Stimulated activated CD4-positive, alpha-beta T cell treated with anti-CD3 and anti-CD28 coated beads, Interleukin-12 subunit alpha, Interleukin-12 subunit beta, amount 100 ng/mL, for 48 hours (primary cell): ENCODE measurements at places on chromosomes 12 and 14.

DNA sequence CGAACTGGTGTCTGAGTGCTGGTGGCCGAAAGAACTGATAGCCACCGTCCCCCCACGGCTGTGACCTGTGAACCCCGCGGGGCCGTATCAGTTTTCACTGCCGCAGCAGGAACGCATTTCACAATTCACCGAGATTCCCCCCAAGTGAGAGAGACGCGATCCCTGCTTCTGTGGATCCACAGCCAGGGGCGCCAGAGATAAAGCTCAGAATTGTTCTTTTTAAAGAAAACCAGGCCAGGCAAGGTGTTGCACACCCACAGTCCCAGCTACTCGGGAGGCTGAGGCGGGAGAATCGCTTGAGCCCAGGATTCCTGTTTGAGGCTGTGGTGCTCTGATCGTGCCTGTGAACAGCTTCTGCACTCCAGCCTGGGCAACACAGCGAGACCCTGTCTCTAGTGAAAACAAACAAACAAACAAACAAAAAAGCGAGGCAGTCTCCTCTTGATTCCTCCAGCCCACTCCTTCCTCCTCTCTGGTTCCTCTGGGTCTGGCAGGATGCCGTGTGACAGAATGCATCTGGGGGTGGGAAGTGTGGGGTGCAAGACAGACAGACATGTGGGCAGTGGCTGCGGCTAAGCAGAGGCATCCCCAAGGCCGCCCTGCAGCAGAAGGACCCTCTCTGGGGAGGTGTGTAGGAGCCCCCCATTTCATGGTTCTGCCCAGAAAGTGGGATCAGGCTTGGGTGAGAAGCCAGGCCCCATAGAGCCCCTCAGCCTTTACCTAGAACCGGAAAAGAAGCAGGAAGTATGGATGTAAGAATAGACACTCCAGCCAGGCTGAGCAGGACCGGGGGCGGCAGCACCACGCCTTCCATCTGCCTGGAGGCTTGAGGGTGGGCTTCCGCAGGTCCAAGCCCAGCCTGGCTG lies 39.2 kb upstream of the PPP1R13B start:
- DNase-seq: no peak

DNA sequence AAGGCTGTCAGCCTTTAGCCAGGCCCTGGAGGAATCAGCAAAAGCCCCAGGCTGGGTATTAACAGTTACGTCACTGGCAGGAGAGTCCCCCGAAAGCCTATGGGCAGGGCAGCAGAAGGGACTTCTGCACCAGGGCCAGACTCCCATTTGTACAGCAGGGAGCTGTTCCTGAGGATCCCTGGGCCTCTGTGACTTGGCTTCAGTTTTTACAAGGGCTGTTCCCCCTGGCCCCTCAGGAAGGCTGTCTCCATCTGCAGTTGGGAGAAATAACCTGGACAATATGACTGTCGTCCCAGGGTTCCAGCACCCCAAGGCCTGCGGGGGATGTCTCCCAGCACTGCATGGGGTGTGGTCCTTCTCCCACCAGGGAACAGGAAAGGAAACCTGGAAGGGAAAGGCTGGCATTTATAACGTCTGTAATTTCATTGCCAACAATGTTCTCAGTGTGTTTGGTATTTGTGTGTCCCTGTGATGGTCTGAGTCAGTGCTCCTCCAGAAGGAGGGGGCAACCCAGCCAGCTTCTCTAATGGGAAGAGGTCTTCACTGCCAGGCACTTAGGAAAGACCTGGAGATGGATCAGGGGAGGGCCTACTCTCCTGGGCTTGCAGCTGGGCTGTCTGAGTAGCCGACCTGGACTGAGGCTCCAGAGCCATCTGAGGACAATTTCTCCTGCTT lies 42.4 kb downstream of the ERH start:
- DNase-seq: no peak

- DNase-seq: no peak
These were observed 223.8 kb downstream of the EFCAB11 start for GRCh38 chr14:89730687-89731086.

GRCh38 chr14:99125616-99126431 lies 146.2 kb downstream of the BCL11B start:
- DNase-seq: no peak

DNA sequence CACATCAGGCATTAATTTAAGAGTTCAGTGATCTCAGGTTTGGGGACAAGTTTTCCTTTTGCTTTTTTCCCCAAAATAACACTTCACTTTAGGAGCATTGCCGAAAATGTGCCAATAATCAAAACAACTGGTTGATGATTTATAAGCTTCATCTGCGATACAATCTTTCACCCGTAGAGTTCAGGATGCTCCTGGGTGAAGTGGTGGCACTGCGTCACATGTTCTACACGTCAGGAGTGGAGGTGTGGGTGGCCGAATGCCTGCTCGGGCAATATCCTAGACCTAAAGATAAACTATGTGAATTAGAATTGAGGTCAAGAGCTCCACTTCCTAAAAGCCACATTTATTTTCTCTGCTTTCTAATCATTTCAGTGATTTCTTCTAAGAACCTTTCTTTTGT lies 70.9 kb upstream of the DICER1 start:
- no peak for DNase-seq

DNA sequence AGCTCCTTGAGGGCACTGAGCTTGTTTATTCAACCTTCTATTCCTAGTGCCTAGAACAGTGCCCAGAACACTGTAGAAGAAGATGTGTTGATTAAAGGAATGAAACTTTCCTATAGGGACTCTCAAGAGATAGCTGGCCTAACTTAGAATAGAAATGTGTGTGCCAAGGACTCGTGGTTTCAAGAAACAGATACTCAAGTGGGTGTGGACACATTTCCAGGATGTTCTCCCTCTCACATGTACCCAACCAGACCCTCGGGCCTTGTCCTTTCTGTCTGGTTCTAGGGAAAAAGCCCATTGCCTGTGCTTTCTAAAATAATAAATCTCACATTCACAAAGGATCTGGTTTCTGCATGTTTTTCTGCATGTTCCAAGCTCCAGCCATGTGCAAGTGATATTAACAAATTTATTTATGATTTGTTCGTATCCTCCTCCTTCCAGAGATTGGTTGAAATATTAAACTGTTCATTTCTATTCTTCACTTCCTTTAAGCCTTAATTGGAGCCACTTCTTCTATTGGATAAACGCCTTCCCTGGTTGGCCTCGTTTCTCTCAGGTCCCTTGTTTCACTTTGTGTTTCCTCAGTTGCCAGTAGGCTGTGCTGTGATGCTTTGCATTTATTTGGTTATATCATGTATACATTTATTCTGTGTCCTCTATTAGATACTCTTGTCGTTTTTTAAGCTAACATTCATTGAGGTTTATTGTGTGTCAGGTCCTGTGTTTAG lies 89.8 kb downstream of the CRADD start:
- no peak for DNase-seq

DNA sequence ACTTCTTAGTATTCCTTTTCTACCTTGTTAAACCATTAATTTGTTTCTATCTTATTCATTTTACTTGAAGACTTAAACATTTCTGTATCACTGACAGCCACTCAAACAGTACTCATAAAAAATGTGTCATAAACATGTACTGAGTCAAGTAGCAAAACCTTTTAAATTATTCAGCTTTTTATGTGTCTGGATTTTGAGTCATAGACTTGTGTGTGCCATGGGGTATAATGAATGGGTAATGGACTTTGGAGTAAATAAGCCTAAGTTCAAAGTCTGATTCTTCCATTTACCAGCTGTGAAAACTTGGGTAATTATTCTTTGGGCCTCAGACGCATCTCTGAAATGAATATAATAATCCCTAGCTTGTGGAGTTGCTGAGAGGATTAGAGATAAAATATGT lies 199.0 kb downstream of the RAD51B start:
- no peak for DNase-seq

DNA sequence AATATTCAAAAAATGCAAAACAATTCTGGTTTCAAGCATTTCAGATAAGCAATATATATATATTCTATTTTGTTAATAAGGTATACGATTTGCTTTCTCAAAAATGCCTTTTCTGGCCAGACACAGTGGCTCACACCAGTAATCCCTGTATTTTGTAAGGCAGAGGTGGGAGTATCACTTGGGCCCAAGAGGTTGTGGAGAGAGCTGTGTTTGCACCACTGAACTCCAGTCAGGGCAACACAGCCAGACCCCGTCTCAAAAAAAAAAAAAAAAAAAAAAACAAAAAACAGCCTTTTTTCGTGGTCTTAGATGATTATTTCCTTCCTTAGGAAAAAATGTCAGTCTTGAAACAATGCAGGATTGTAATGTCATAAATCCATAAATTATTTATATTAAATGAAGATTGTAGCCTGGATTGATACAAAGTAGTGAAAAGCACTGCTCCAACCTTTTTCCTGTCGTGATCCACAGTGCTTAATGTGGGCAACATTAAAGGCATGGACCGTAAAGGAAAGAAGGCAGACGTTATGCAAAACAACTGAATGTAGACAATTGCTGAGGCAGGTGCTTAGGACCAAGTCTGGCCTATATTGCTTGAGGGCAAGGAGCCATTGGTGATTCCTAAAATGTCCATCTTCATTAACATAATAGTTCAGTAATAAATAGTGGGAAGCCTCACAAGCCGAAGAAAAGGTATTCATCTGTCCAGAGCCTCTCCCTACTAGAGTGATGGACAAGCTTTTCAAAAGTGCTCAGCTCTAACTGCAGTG lies 36.8 kb downstream of the RAD52 start:
- no peak for DNase-seq

- no peak for DNase-seq
These were observed 797.3 kb downstream of the SLC16A7 start for GRCh38 chr12:60393093-60393492.

- DNase-seq: no peak
These were observed 256.4 kb downstream of the NUAK1 start for GRCh38 chr12:105882404-105882803.
